ENCODE measurements at places on chromosomes 16 and 17.

GRCh38 chr16:68265078-68265920 is 973 bp downstream of the SLC7A6 start:
- no peak for DNase-seq

- no peak for DNase-seq
These were observed 41.3 kb downstream of the MRM3 start for GRCh38 chr17:823501-823902.

GRCh38 chr16:19463468-19464315 is 46.0 kb downstream of the TMC5 start:
- DNase-seq = no peak

GRCh38 chr16:89361751-89362539 is 128.4 kb downstream of the ANKRD11 start:
- DNase-seq = no peak

DNA sequence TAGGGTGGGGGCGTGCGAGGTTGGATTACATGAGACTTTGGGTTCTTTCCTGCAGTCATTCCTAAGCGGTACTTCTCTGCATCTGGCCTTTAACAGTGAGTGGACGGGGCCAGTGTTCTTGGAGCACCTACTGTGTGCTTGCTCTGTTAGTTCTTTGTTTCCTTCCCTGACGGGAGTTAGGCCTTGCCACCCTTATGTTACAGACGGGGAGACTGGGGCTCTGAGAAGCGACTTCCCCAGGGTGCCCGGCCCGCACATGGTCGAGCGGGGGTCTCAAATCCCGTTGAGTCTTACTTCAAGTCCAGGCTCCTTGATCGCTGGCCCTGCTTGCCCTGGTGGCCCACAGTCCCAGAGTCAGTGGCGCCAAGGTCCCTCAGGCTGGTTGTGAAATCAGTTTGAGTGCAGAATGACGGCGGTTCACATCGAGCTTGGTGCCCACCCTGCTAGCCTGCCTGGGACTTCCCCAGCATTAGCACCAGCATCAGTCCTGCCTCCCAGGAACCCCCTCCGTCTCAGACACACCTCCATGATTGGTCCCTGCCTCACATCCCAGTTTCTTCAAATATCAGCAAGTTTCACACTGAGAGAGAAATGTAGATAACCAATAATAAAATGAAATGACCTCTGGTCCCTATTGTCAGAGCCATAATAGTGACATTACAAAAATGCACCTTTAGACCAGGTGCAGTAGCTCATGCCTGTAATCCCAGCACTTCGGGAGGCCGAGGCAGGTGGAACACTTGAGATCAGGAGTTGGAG is 128.0 kb downstream of the CMIP start:
- DNase-seq = no peak

- no peak for DNase-seq
These were observed 185.9 kb downstream of the C16orf95 start for GRCh38 chr16:87131061-87131995.

DNA sequence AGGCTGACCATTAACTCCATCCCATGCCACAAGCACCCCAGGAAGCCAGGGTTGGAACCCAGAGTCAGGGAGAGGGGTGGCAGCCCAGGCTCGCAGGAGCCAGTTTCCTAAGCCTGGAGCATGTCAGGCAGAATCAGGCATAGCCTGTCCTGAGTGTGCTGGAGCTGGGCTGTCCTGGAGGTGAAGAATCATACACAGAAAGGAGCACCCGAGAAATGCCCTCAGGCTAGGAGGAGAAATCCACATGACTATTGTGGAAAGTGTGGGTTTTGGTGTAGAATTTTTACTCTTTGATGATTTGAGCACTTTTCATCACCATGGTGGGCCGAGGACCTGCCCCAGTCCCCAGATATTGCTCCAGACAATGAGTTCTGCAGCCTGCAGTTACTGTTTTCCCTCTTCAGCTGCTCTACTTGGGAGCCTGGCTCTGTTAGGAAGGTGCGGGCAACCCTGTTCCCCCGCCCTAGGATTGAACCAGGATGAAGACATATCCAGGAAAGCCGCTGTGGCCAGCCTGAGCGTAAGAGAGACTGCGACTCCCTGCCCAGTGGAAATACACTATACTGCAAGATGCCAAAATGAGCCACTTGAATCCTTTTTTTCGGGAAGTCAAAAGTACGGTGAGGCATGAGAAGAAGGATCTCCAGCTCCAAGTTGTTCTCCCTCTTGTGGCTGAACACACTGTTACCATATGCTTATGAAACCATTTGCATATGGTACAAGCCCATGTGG is 29.0 kb upstream of the HEATR6 start:
- DNase-seq = no peak

DNA sequence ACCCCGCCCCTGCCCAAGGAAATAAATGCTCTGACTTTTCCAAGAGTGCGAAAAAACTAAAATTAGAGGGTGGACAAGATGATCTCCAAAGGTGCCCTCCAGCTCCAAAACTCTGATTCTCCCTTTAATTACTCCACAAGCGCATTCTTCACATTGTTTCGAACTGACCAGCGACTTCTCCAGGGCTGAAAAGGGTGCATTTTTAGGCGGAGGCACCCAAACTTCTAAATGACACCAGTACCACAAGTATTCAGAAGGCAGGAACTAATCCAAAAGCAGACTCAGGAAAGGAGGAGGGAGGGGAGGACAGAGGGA is 750 bp downstream of the ZFHX3 start:
- no peak for DNase-seq

- DNase-seq = no peak
These were observed 42.9 kb downstream of the LITAF start for GRCh38 chr16:11543661-11544393.

DNA sequence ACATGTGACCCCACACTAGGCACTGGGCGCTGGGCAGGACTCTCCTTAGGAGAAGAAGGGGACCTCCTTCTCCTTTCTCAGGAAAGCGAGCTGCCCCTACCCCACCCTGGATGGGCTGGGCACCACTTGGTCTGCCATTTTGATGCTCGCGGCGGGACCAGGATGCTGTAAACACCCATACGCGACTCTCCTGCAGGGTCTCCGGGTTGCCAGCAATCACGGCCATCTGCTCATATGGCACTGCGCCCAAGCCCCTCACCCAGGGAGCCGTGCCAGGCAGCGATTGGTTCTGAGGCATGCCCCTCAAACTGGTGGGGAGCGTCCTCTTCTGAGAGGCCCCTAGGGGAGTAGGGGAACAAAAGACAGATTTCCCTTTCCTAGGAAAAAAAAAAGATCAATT is 99.0 kb downstream of the C16orf78 start:
- no peak for DNase-seq

DNA sequence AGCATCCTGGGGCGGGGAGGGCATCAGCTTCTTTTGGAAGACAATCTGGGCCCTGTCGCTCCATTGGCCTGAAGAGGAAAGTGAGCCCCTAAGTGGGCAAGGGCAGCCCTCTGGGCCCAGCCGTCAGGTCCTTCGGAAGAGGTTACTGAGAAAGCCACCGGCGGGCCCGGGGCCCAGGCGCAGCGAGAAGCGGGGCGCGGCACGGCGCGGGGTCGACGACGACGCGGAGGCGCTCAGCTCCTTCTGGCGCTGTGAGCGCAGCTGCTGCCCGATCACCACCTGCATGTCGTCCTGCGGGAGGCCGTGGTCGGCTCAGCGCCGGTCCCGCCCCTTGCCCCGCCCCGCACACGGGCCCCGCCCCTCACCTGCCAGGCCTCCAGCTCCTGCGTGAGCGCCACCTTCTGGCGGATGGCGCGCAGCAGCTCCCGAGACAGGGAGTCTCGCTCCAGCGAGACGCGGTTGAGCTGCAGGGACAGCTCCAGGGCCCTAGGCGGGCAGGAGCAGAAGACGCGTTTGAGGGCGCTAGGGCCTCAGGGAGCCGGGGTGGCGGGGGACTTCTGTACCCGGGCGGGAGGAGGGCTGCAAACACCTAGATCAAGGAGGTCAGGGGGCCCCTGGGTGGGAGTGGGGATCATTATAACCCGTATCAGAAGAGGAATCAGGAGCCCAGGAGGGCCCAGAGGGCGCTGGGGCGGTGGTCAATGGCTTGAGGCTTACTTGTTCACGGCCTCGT is 4.3 kb downstream of the THOC6 start:
- DNase-seq = no peak

DNA sequence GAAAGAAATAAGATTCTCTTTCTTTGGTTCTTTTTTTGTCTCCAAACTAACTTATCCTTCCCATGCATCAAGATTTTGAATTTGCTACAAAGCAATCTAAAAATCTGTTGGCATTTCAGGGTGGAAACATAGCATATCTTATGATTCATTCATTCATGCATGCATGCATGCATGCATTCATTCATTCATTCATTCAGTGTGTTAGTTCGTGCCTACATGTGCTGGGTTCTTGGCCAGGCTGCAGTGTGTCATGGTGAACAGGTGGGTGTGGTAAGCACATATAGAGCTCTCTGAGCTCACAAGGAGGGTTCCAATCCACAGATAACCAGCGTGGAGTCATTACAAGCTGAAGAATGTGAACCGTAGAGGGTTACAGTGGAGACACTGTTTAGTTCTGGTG is 410.4 kb downstream of the CPPED1 start:
- DNase-seq = no peak

DNA sequence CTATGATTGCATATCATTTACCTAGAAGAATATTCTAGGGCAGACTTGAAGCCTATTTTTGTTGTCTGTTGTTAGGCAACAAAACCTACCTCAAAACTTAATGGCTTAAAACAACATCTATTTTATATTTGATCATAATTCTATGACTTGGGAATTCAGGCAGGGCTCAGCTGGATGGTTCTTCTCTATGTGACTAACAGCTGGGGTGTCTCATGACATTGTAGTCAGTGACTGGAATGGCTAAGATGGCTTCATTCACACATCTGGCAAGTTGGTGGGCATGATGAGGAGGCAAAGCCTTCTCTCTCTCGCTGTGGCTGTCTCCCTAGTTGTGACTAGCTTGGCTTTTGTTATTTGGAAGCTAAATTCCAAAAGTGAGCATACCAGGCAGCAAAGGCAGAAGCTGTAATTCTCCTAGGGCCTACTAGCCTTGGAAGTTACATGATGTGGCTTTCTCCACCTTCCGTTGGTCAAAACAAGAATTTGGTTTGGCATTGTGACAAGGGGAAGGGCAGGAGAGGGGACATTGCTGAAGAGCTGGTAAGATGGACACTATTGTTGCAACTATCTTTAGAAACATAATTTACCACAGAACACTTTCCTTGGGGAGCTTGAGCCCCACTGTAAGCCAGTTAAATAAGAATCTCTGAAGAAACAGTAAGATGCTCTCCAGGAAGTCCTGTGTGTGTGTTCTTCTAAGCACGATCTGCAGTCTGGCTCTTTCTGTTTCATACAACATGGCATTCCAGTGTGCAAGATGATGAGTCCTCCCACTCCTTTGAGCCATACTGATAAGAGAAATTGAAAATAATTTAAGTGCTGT is 39.4 kb downstream of the ZNRF1 start:
- DNase-seq = no peak

DNA sequence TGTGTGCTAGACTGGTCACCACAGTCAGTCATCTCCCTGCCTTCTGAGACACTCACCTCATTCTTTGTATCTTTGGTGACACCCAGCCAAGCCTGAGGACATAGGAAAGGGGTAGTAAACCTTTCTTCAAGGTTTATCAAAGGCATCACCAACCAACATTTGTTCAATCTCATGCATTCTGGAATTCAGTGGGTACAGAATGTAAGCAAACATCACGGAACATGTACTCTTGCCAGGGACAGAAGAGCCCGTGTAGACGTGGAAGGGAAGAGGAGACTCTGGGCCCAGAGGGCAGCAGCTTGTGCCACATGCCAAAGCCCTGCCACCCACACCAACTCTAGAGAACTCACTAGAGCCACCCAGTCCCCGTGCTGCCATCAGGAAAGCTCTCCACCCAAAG is 4.4 kb downstream of the CACNG4 start:
- no peak for DNase-seq

- DNase-seq = no peak
These were observed 9.2 kb upstream of the NF1 start for GRCh38 chr17:31085563-31085962.

- no peak for DNase-seq
These were observed 5.5 kb downstream of the OR4D1 start for GRCh38 chr17:58153671-58154070.

DNA sequence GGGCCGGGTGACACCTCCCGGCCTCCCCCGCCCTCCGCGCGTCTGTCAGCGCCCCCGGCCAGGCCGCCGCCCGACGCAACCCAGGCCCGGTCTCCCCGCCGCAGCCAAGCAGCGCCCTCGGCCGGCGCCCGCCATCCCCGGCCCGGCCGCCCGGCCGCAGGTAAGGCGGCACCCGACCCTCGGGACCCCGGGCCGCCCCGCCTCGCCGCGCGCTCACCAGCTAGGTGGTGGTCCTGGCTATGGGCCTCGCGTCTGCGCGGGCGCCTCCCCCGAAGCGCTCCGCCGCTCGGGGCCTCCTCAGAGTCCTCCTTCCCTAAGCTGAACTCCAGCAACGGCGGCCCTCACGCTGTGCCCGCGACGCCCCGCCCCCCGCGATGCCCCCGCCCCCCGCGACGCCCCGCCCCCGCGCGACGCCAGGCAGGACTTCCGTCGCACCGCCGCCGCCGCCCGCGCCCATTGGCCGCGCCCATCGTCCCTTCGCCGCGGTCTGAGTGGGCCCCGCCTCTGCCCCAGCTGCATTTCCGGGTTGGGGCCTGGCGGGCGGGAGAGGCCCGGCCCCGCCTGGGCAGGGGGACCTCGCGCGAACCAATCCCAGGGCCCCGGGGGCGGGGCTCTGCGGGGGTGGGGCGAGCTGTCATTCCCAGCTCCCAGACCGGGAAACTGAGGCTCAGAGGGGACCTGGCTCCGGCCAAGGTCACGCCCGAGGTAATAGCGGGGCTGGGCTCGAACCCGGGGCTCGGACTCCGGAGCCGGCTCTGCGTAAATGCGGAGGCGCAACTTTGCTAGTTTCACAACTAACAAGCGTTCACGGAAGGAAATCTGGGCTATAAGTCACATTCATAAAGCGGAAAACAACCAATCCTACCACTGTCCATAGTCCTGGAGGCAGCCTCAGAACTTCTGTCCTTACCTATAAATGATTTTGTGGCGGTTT is 9.0 kb upstream of the KCTD5 start:
- DNase-seq = peak; percentile 77

DNA sequence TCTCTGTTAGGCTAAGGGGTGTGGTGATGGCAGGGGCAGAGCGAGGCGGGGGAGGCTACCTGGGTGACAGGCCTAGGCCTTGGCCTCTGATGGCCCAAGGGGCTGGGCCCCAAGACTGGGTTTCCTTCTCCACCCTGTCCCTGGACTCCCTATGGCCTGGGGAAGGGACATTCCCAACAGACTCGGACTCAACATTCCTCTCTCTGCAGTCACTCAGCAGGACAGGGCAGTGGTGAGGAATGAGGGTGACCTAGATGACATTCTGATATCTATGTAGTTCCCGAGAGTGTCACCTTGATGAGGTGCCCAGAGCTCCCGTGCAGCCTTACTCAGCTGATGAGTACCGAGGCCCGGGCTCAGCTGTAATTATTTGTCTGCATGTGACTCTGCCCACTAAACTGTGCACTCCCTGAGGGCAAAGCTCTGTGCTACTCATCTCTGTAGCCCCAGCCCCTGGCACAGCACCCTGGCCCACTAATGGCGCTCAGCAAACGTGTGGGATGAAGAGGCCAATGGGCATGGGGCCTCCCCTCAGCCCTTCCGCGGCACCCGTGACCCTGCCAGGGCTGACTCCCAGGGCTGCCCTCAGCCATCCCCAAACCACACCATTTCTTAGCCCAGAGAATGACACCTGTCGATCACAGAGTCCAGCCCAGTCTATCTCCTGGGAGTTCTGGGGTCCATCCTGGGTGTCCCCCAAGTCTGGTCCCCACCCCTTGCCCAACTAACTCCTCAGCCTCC is 2.2 kb downstream of the PLCD3 start:
- no peak for DNase-seq

Data from AG09319 (cell line).